ENCODE measurements at places on chromosomes 2 and 18. TPM values are rescaled to one million over a fixed set of nuclear protein-coding genes. Genes with fewer than 3 reads are reported as not detected.
A peak's percentile ranks its signal among the peaks of the same experiment; 100 is the strongest.

The GREB1L gene
- total RNA-seq = 2.7 TPM

The RBM45 gene
- total RNA-seq = 13.9 TPM

The CRYGD gene
- total RNA-seq = not detected

The ALPG gene
- total RNA-seq = 1.4 TPM

DNA sequence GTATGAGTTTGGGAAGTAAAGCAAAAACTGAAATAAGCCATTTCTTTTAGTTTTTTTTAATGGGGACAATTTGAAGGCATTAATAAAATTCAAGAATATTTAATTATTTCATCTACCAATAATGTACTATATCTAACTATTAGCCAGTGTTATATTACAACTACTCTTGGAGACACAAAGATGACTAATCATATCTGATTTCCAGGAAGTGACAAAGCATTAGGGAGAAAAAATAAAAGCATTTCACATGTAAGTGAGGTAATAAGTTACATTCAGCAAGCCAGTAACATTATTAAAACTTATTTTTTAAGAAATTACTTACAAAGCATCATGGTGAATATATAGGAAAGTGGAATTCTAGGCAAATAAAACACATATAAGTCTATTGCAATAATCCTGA is 781.3 kb upstream of the NRXN1 start:
- H3K36me3 ChIP-seq = no peaks in the 10 kb centered on the region
- H3K4me1 ChIP-seq = no peaks in the 10 kb centered on the region
- H3K4me3 ChIP-seq = no peak overlapping the region
- H3K27me3 ChIP-seq = no peaks in the 10 kb centered on the region

- H3K4me1 ChIP-seq = peaks cover 4% of the 10 kb centered on the region
- H3K27me3 ChIP-seq = no peaks in the 10 kb centered on the region
- H3K36me3 ChIP-seq = no peaks in the 10 kb centered on the region
- peak overlapping the region; percentile 22 for H3K4me3 ChIP-seq
- no peak overlapping the region for H3K27ac ChIP-seq
These were observed 15.7 kb downstream of the ZEB2 start for GRCh38 chr2:144504218-144504641.

DNA sequence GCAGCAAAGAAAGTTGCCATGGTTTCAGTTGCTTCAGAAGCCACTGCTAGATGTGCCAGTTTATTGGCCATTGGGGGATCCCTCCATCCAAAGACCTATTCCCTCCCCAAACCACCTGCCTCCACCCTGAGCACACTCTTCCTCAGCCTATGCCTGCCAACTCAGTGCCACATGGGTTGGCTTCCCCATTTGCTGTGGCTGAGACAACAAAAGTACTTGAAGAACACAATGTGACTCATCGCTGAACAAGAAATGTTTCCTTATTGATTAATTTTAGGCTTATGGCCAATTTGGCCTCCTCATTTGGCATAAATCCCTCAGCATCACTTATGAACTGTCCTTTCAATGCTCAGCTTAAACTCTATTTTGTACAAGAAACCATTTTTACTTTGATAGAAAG is 215.9 kb downstream of the TMEM247 start:
- H3K27ac ChIP-seq = no peak overlapping the region
- DNase-seq = no peak
- H3K4me1 ChIP-seq = no peaks in the 10 kb centered on the region
- no peaks in the 10 kb centered on the region for H3K36me3 ChIP-seq
- H3K4me3 ChIP-seq = no peak overlapping the region

GRCh38 chr2:136005462-136006196 is 20.2 kb upstream of the DARS1 start:
- H3K36me3 ChIP-seq = no peaks in the 10 kb centered on the region
- no peak overlapping the region for H3K27ac ChIP-seq
- 0 out of 2 replicates have a peak, but pooled peaks cover 2% of the 10 kb centered on the region for H3K4me1 ChIP-seq
- no peak overlapping the region for H3K4me3 ChIP-seq
- DNase-seq = no peak

GRCh38 chr18:27400001-27400400 is 214.9 kb upstream of the CHST9 start:
- H3K36me3 ChIP-seq = no peaks in the 10 kb centered on the region
- H3K4me3 ChIP-seq = no peak overlapping the region

GRCh38 chr2:137748533-137748932 is 215.7 kb upstream of the HNMT start:
- no peak overlapping the region for H3K4me3 ChIP-seq
- H3K27me3 ChIP-seq = no peaks in the 10 kb centered on the region
- H3K36me3 ChIP-seq = no peaks in the 10 kb centered on the region
- DNase-seq = no peak
- no peaks in the 10 kb centered on the region for H3K4me1 ChIP-seq

DNA sequence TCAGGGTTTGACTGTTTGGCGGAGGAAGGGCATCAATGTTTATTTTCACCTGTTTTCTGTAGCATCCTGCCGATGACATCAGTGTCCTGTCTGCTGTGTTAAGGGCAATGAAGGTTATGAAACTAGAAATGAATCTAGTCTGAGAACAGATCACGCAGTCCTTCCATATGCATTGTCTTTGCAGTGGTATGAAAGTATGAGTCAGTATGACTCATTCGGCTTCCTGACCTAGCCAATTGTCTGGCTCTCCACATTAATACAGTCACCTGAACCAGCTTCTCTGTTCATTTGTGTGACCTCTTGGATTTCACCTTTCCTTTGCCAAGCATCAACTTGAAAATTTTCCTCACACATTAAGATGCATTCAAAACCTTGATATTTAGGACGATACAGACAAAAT is 353.8 kb downstream of the RND3 start:
- H3K27me3 ChIP-seq = no peaks in the 10 kb centered on the region
- no peaks in the 10 kb centered on the region for H3K4me1 ChIP-seq
- no peak for DNase-seq
- no peaks in the 10 kb centered on the region for H3K36me3 ChIP-seq
- H3K27ac ChIP-seq = no peak overlapping the region
- no peak overlapping the region for H3K4me3 ChIP-seq

- no peaks in the 10 kb centered on the region for H3K27me3 ChIP-seq
- no peak overlapping the region for H3K4me3 ChIP-seq
- no peaks in the 10 kb centered on the region for H3K36me3 ChIP-seq
- no peak for DNase-seq
These were observed 1044.5 kb upstream of the POU3F3 start for GRCh38 chr2:103809415-103809814.

- no peaks in the 10 kb centered on the region for H3K36me3 ChIP-seq
- no peaks in the 10 kb centered on the region for H3K27me3 ChIP-seq
- no peaks in the 10 kb centered on the region for H3K4me1 ChIP-seq
- no peak for DNase-seq
- no peak overlapping the region for H3K27ac ChIP-seq
These were observed 421.9 kb downstream of the LPIN1 start for GRCh38 chr2:12168354-12168753.

DNA sequence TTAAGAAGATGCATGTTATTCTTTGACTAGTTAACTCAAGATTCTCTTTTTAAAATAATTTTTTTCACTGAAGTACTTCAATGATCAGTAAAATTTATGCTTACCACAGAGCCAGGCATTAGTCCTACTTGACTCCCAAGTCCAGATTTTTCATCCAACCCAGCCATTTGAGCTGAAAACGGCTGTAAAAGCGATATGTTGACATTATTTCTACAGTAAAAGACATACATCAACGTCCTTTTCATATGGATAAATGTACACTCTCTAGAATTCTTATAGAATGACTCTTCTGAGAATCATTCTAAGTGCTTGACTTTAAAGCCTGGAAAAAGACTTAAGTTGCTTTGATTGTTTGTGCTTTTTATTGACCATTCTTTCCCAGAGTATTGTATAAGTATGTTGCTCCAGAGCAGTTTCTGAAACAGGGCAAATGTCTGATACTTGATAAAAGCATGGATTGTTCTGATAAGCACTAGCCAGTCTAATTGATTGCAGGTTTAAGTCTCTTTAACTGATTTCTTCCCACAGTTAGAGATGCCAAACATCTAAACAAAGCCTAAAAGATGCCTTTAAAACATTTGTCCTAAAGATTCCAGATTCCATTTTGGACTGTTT is 90.9 kb downstream of the COL5A2 start:
- H3K27me3 ChIP-seq = no peaks in the 10 kb centered on the region
- no peak overlapping the region for H3K27ac ChIP-seq
- H3K36me3 ChIP-seq = no peaks in the 10 kb centered on the region
- H3K4me3 ChIP-seq = no peak overlapping the region
- no peaks in the 10 kb centered on the region for H3K4me1 ChIP-seq

- no peaks in the 10 kb centered on the region for H3K4me1 ChIP-seq
- H3K4me3 ChIP-seq = no peak overlapping the region
These were observed 50.6 kb upstream of the EML6 start for GRCh38 chr2:54672590-54673456.

DNA sequence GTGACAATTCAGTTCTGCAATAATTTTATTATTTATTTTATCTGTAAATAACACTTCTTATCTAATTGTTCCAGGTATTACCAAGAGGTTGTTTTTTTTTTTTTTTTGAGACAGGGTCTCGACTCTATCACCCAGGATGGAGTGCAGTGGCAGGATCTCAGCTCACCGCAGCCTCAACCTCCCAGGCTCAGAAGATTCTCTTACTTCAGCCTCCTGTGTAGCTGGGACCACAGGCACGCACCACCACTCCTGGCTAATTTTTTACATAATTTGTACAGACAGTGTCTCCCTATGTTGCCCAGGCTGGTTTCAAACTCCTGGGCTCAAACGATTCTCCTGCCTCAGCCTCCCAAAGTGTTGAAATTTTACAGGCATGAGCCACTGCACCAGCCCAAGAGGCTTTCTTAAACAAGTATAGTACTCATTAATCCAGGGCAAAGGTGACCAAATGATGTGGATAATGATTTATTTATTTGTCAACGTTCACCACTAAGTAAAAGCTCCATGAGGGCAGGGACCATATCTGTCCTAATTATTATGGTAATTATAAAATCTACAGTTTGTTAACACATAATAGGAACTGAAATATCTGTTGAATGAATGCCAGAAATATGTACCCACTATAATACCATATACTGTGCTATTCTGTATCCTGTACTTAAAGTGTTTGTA is 12.0 kb downstream of the STK17B start:
- peaks cover 16% of the 10 kb centered on the region for H3K36me3 ChIP-seq
- H3K27ac ChIP-seq = no peak overlapping the region
- H3K4me3 ChIP-seq = no peak overlapping the region
- no peaks in the 10 kb centered on the region for H3K4me1 ChIP-seq

GRCh38 chr2:137802038-137802437 is 162.2 kb upstream of the HNMT start:
- DNase-seq = no peak
- H3K36me3 ChIP-seq = peaks cover 5% of the 10 kb centered on the region
- H3K27ac ChIP-seq = no peak overlapping the region
- H3K4me3 ChIP-seq = no peak overlapping the region
- H3K4me1 ChIP-seq = peaks cover 3% of the 10 kb centered on the region
- H3K27me3 ChIP-seq = no peaks in the 10 kb centered on the region

- H3K4me1 ChIP-seq = no peaks in the 10 kb centered on the region
- H3K27me3 ChIP-seq = no peaks in the 10 kb centered on the region
- no peak overlapping the region for H3K27ac ChIP-seq
- H3K36me3 ChIP-seq = peaks cover 10% of the 10 kb centered on the region
These were observed 916 bp downstream of the TAF4B start for GRCh38 chr18:26227051-26227670.

DNA sequence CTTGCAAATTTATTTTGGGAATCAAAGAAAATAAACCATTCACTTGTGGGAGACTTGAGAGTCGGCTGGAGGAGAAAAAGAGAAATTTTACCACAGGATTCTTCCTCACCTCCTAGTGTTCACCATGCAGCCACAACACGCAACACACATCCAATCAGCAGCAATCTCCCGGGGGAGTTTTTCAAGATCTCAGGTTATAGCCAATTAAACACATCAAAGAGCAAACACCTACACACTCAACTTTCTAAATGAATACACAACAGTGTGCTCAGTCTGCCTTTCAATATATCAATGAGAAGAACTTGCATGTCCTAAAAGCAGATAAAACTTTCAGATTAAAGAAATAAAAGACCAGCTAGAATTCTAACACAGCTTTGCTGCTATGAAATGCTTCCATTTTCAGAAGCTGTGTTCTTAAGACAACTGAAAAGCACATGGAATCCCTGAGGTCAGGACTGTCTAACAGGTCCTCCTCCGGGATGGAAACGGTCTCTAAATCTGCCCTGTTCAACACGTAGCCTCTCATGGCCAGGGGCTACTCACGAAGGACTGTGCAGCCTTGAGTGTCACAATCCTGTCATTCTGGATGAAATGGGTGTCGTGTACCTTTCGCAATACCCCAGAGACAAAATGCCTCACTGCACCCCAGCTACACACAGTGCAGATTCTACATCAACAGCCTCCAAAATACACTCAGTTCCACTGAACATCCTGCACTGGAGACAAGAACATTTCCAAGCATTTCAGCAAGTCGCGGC is 84.2 kb downstream of the ZNF516 start:
- peak; percentile 5 for DNase-seq
- H3K27me3 ChIP-seq = no peaks in the 10 kb centered on the region
- no peak overlapping the region for H3K4me3 ChIP-seq

DNA sequence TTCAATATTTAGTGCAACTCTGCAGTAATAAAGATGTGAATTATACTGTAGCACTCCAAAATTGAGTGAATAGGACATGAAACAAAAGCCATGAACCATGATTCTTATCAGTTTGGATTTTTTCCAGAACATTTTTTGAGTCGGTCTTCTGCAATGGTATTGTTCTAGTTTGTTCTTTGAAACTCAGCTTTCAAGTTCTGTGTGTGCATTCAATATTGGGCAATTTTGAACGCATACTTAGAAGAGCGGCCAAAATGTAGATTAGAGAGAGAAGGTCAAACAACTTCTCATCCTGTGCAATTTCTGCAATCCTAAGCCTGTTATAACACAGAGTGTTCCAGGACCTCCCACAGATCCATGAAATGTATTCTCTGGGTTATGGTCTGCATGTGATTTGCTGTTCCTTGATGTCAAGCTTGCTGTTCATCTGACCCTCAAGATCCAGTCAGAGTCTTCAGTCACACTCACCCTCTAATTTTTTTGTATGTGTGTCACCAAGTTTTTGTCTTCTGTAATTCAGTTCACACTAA is 48.3 kb downstream of the TSPYL6 start:
- DNase-seq = no peak
- H3K36me3 ChIP-seq = no peaks in the 10 kb centered on the region
- no peak overlapping the region for H3K27ac ChIP-seq
- no peaks in the 10 kb centered on the region for H3K27me3 ChIP-seq

DNA sequence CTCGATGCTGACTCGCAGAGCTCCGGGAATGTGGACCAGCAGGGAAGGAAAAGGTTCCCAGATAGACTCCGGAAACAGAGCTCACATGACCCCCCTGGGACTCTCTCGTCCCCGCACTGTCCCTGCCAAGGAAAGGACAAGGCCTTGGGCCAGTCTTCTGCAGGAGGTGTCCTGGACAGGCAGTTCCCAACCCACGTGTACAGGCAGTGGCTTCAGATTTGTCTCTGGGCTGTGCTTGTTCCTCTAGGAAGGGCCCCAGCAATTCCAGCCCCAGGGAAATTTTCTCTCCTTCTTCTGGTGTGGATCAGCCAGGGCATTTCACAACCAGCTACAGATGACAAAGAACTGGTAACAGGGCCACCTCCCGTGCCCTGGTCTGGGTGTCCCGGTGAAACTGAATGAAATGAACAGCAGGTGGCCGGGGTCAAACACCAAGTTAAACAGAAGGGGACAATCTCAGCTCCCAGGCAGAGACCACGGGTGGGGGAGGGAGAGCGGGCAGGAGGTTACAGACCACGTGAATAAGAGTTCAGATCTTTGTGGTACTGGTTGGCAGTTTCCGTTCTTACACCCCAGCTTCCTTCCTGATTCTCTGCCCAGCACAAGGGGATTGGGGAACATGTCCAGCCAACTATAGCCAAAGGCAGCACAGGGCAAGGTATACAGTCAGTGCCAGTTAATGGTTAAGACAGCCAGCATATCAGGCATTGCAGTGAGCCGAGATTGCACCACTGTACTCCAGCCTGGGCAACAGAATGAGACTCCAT is 52.2 kb upstream of the CAB39 start:
- H3K27me3 ChIP-seq = no peaks in the 10 kb centered on the region
- no peak for DNase-seq
- no peak overlapping the region for H3K4me3 ChIP-seq
- H3K27ac ChIP-seq = no peak overlapping the region
- no peaks in the 10 kb centered on the region for H3K4me1 ChIP-seq

Measured in H9 (cell line).